Hematopoietic multipotent progenitor cell treated with erythropoietin and hydrocortisone succinate and interleukin-3 and kit ligand, for 8 days (in vitro differentiated cells): ENCODE measurements at places on chromosomes 7 and 10.

- no peak for DNase-seq
Measured at GRCh38 chr10:82942286-82943099, 1067.5 kb downstream of the NRG3 start.

- no peak for DNase-seq
Measured at GRCh38 chr10:90302758-90303481, 554.9 kb downstream of the HTR7 start.

DNA sequence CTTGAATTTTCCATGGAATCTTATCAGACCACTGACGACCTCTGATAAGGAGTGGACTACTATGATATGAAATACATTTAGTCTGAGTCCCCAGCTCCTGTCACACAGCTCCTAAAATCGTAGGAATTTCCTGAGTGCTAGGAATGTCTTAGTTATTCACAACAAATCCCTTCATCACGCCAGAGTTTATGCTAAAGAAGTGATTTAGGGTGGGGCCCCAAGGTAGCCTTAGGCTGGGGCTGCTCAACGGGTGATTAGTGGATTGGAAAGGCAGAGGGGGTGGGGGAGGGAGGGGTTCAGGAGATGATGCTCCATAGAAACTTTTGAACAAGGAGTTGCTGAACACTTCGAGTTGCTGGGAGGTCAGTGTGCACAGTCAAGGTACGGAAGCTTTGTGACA, 7.0 kb upstream of the TET1 start:
- no peak for DNase-seq

- no peak for DNase-seq
Measured at GRCh38 chr10:66021423-66021822, 904.4 kb upstream of the LRRTM3 start.

GRCh38 chr7:98474558-98474957, 73.7 kb upstream of the BAIAP2L1 start:
- DNase-seq: no peak

- no peak for DNase-seq
Measured at GRCh38 chr10:51733057-51733456, 33.7 kb upstream of the CSTF2T start.

- DNase-seq: no peak
Measured at GRCh38 chr10:117472872-117473271, 69.7 kb upstream of the EMX2 start.

DNA sequence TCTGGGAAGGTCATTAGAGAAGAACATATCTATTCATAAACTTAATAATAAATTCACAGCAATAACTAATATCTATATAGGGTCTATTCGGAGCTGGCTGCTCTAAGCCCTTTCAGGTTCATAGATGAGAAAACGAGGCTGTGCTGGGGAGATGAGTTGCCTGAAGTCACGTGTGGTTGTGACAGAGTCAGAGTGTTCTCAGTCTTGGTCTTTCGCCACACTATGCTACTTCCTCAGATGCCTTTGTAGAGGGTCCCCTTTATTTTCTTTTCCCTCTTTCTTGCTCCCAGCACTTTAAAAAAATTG, 43.7 kb upstream of the FAM180A start:
- DNase-seq: no peak

DNA sequence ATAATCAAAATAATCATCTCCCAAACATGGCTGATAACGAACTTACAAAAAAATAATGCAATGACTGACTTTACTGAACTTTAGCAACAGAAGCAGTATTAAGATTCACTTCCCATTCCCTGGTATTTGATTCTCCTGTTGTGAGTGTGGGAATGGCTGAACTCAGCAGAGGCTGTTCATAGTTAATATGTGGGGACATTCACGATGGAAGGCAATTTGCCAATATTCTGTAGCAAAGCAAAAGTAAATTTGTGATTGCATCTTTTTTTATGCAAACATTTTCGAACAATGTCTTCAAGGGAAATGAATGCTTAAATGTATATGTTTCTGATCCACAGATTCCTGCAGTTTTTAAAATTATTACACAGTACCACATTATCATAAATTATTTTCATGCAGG, 431.7 kb upstream of the KLF6 start:
- no peak for DNase-seq

DNA sequence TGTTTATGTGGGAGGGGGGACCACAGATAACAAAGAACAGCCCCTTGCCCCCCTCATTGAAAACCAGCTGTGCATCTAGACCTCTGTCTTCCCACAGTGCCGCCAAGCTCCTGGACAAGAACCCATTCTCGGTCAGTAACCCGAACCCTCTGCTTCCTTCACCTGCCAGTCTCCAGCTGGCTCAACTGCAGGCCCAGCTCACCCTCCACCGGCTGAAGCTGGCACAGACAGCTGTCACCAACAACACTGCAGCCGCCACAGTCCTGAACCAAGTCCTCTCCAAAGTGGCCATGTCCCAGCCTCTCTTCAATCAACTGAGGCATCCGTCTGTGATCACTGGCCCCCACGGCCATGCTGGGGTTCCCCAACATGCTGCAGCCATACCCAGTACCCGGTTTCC, 91.0 kb upstream of the PDCD4 start:
- no peak for DNase-seq

DNA sequence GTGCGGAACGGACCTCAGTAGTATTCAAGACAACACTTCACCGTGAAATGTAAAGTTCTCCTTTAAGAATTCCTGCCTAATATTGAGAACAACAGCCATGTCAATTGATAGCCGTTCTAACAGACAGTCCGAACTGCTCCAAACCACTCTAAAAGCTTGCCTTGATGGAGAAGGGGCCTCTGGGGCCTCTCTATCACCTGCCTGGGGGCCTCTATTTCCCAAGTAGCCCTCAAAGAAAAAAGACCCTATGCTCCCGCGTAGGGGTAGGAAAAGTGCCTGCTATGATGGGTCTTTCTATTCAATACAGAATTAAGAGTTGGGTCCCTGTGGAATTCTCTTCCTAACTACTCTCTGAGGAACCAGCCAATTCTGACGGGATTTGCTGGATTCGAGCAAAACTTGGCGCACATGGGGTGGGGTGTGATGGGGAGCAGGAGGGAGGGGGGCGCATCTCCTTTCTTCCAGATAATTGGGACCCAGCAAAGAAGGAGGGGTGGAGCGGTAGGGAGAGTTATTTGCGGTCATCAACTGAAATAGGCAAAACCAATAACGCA, 8.3 kb upstream of the DLX6 start:
- no peak for DNase-seq

GRCh38 chr7:22302951-22303423, 54.0 kb downstream of the RAPGEF5 start:
- DNase-seq: peak; percentile 14

- DNase-seq: no peak
Measured at GRCh38 chr7:101226721-101227120, 8.8 kb downstream of the ZNHIT1 start.

- no peak for DNase-seq
Measured at GRCh38 chr10:89574368-89574767, 39.0 kb upstream of the SLC16A12 start.

DNA sequence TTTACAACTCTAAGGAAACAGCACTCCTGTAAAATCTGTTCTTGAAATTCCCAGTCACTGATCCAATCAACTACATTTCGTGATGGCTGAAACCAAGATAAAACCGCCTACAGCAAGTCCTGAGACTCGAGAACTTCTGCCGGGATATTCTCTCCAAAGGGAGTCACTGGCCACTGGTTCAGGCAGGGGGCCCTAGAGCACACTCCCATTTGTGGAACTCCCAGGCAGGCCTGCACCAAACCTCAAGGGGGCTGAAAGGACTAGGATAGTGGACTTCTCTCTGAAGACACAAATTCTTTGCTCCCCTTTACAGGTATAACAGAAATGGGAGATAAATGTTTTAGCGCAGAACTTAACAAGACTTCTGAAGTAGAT, 16.3 kb downstream of the CYTH3 start:
- DNase-seq: no peak

DNA sequence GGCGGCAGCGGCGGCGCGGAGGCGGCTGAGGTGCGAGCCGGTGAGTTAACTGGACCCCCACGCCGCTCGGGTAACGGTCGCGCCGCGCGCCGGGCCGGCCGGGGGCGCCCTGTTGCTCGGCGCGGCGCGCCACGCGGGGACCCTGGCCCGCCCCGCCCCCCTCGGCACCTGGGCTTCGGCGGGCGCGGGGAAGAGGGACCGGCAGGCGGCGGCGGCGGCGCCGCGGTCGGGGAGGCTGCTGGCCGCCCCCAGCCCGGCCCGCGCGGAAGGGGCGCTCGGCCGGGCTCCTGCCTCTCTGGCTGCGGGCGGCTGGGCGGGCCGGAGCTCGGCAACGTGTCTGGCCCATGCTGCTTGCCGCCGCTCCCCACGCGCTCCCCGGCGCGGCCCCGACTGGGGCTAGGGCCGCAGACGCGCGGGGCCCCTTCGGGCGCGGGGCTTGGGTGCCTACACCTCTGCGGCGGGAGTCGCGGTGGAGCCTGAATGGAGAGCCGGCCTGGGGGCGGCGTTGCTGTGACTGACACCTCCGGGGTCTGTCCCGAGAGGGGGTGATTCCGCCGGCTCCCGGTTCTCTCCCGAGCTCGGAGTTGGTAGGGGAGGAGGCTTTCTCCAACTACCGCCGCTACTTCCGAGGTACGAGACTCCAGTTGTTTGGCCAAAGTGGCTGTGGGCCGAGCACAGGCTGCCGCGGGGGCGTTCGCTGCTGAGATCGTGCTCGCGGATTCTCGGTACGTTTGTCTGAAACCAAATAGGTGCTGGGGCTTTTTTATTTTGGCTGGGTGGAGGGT, 494 bp downstream of the PALS2 start:
- DNase-seq: peak; percentile 42

GRCh38 chr10:128463991-128464760, 338.0 kb upstream of the MKI67 start:
- DNase-seq: peak; percentile 2

DNA sequence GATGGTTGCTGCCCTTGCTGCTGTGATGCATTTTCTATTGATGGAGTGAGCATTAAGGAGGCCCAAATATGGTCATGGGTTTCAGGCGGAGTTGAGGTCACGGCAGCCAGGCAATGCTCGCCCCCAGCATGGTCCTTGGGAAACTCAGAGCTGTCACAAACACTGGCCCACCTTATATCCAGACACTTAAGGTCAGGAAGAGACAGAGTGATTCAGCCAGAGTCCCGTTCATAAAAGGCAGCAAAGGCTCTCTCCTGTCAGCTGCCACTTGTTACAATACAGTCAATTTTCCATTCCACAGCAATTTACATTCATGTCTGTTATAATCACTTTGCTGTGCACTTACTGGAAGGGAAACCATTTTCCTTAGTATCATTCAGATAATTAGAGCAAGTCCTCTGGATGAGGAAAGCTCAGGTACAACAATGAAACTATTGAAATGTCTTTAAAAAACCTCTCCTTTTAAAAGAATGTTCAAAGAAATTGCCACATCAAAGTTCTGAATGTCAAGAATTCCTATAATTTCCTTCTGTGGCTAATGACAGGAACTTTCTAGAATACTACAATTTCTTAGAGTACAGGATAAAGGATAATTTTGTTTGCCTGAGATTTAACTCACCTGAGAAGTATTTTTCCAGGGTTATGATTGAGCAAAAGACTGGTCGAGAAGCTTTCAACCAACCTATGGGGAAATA, 14.8 kb upstream of the ANKRD1 start:
- DNase-seq: no peak

GRCh38 chr10:101683276-101683675, 11.7 kb downstream of the FBXW4 start:
- no peak for DNase-seq

DNA sequence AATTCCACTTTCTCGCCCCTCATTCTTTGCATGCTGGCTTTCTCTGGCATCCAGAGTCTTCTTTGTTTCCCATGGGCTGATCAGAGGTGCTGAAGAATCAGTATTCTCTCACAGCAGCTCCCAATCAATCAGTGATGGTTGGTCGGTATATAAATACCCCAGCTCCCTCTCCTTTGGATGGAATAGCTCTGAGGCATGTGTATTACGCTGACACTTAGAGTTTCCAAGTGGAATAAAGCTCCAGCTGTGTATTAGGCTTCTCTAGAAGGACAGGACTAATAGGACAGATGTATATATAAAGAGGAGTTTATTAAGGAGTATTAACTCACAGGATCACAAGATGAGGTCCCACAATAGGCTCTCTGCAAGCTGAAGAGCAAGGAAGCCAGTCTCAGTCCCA, 218.3 kb upstream of the GRB10 start:
- peak; percentile 11 for DNase-seq

DNA sequence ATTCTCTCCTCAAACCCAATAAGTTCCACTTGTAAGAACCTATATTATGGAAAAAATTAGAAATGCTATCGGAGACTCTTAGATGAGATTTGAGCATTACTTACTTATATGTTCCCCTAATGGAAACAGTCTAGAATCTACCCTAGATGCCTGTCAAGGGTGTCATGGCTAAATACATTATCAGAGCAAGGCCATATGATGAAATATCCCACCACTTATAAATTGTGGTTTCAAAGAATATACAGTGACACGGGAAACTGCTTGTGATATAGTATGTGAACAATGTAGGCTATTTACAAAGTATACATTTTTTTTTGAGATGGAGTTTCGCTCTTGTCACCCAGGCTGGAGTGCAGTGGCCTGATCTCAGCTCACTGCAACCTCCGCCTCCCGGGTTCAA, 46.3 kb upstream of the CTBP2 start:
- no peak for DNase-seq
